ENCODE measurements at places on chromosomes 7 and 10.
A peak's percentile ranks its signal among the peaks of the same experiment; 100 is the strongest.

DNA sequence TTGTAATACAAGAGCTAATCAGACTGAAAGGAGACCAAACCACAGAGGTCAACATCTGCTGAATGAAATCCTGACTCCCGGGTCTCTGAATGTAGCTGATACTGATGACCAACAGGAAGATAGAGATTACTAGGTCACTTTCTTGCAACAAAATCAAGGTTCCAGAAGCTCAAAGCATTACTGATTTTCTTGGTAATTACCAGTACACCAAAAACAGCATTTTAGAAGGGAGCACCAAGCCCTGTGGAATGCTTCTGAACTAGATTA lies 177.7 kb downstream of the SLC25A13 start:
- DNase-seq, result no peak

DNA sequence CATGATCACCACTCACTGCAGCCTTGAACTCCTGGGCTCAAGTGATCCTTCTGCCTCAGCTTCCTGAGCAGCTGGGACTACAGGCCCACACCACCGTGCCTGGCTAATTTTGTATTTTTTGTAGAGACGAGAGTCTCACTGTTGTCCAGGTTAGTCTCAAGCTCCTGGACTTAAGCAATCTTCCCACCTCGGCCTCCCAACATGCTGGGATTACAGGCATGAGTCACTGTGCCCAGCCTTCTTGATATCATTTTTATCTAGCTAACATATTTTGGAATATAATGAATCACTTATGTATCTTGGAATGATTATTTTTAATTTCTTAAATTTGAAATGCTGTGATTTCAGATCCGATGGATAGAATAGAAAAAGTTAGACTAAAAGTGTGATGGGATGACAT lies 18.4 kb downstream of the ARL4A start:
- no peak for DNase-seq

GRCh38 chr10:33323721-33324120 lies 10.7 kb downstream of the NRP1 start:
- DNase-seq, result no peak

GRCh38 chr7:13946181-13946580 lies 43.3 kb downstream of the ETV1 start:
- DNase-seq, result peak; percentile 57

DNA sequence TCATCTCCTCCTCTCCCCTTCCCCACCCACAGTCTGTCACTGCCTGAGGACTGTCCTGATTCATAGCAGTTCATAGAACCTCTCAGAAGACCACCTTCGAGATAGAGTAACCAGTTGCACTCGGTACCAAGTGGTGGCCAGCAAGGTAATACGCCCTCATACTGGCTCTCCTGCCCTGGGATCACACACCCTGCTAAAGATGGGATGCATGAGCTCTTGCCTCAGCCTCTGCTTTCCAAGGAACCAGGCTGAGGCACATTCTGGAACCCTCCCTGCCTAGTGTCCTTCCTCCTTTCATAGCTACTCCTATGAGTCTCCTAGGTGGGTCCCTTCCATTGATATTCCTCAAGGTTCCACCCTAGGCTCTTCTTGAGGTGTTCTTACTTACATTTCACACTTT lies 15.5 kb downstream of the CFAP43 start:
- no peak for DNase-seq

GRCh38 chr7:81687062-81687461 lies 82.8 kb downstream of the HGF start:
- no peak for DNase-seq

- no peak for DNase-seq
Measured at GRCh38 chr10:34895977-34896376, 80.9 kb upstream of the PARD3 start.

DNA sequence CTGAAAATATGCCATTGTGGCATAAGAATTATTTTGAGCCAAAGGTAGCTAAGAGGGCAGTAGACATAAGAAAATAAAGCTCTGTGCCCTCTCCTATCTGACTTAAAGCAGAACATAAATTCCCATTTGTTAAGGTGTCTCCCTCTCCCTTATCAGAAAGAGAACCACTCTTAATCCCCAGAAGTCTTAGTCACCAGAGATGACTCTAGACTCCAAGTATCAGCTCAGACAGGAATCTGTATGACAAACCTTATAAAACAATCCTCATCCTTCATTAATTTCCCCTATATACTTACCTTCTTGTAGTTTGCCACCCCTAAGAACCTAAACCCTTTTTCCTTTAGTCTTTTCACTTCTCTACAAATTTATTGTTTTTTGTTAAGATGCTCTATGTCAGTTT lies 21.8 kb upstream of the PIP4K2A start:
- DNase-seq, result no peak

- no peak for DNase-seq
Measured at GRCh38 chr10:118925404-118926071, 104.0 kb upstream of the NANOS1 start.

DNA sequence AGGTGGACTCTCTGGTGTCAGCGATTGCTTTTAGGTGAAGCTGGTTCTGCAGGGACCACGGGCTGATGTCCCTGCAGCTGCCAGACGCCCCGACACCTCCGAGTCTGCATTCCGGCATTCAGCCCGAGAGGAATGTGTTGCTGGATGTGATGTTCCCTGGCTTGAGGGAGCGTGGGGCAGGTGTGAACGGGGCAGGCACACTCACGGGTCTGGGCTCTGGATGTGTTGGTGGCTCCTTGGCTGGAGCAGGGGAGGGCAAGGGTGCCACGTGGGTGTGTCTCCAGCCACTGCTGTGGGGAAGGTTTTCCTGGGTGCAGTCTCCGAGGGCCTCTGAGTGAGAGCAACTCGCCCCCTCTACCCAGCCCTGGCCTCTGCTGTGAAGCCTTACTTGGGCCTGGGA lies 140.5 kb downstream of the CAMK1D start:
- no peak for DNase-seq

GRCh38 chr7:147413557-147413870 lies 1177.1 kb upstream of the C7orf33 start:
- DNase-seq, result peak; percentile 11

GRCh38 chr10:69217119-69217754 lies 2.9 kb upstream of the HKDC1 start:
- peak; percentile 91 for DNase-seq

DNA sequence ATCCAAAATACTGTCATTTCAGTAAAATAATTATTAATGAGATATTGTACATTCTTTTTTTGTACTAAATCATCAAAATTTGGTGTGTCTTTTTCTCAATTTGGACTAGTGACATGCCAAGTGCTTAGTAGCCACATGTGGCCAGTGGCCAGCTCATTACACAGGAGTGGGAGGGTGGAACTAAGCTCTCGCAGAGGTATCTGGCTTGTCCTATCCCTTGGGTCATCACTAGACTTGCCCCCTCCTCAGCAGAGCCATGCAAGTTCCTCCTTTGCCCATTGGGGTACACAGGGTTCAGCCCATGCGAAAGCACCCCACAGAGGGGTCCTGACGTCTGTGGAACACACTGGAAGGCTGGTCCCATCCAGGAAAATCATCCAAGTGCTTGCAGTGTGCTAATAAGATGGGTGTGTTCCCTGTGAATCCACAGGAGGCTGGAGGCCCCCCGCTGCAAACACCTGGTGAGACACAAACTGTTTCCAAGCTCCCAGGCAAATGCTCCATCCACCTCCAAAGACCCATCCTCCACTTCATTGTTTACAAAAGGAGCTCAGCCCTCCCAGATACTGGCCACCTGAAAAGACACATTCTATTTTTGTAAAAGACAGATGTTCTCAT lies 1.3 kb downstream of the ARHGAP22 start:
- no peak for DNase-seq

GRCh38 chr7:108604307-108605077 lies 34.8 kb downstream of the DNAJB9 start:
- DNase-seq, result no peak

DNA sequence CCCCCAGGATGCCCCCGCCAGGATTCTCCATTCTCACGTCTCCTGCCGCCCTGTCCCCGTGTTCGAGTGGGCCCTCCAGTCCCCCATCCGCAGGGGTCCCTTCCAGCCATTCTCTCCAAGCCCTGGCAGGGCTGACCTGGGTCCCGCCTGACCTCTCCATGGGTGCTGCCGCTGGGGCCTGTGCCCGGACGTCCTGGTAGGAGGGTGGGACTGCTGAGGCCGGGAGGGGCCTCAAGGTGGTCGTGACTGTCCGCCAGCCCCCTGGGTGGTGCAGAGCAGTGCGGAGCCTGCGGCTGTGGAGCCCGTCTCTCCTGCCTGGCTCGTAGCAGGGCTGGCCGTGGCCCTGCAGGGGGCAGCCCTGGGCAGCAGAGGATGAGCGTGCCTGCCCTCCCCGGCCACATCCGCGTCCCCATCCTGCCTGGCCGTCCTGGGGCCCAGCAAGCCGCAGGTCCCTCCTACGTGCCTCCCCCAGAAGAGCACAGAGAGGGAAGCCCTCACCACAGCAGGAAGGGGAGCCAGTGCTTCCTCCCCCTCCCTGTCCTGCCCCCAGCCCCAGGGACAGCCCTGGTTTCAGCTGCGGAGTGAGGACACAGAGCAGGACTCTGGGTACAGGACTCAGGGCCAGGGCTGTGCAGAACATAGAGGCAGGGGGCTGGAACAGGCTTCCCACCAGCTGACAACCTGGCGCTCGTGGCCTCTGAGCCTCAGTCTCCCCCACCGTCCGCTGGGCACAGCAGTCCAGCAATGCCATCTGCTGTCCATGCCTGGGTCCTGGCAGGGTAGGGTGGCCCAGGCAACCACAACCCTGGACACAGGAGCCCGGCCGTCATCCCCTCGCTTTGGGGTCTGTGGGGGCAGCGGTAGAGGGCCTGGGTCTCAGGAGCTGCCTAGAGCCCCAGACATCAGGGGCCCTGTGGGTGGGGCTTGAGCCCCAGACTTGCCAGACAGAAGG lies 1.5 kb upstream of the GRIFIN start:
- peak; percentile 59 for DNase-seq

DNA sequence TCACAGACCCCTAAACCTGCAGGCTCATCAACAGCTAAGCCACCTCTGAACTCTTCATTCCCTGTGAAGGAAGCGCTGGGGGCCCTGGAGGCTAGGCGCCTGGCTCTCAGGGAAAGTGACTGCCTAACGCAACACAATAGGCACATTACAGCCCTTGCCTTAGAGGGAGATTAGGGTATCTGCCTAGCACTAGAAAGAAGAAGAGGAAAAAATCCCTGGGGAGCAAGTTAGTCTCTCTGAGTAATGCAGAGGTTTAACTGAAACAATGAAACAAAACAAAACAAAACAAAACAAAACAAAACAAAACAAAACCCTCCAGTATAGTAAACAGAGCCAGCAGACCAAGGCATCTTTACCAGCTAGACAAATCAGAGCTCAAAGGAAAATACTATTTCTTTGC lies 2.6 kb downstream of the ZNF777 start:
- no peak for DNase-seq

DNA sequence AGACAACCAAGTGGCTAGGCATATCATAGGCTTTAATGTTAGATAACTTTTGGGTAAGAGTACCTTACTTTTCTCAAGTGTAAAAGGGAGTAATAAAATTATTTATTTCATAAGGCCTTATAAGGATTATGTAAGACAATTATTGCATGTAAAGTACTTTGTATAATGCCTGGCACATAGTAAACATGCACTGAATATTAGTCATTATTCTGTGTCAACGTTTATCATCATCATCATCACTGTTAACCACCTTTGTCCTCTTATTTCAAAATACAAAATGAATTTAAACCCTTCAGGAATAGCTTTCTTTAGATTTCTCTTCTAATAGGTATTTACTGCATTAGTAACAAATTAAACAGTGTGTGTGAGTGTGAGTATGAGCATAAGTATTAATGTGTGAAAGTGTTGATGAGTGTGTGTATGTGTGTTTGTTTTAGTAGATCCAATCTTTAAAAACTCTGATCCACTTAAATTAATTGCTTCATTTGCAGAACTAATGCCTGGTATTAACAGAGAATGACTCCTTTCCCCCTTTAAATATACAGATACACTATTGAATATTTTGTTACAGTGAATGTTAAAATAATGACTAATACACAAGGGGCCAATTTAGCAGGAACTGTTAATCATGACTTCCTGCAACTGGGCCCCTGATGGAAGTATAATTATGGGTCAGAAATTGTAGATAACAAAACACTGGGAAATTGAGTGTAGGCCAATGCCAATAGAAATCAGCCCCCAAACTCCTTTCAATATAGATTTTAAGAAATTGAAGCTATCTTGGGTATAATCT lies 213.3 kb upstream of the FZD8 start:
- DNase-seq, result peak; percentile 27

GRCh38 chr10:51786684-51787035 lies 87.3 kb upstream of the CSTF2T start:
- no peak for DNase-seq

DNA sequence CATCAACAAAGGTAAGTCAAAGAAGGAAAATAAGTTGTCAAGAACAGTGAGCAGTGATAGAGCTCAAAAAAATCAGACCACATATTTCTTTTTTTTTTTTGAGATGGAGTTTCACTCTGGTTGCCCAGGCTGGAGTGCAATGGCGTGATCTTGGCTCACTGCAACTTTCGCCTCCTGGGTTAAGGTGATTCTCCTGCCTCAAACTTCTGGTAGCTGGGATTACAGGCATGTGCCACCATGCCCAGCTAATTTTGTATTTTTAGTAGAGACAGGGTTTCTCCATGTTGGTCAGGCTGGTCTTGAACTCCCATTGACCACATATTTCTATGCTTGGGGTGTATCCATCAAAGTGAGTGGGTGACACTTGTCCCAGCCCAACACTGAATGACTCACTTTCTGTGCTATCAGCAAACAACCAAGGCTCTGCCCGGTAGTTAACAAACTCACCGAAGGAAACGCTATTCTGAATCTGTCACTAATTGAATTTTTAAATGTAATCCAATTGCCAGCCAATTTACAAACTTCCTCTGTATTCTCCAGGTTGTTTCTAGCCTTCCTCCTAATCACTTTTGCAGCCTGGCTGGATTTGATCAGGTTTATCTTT lies 19.6 kb upstream of the SMNDC1 start:
- DNase-seq, result no peak

DNA sequence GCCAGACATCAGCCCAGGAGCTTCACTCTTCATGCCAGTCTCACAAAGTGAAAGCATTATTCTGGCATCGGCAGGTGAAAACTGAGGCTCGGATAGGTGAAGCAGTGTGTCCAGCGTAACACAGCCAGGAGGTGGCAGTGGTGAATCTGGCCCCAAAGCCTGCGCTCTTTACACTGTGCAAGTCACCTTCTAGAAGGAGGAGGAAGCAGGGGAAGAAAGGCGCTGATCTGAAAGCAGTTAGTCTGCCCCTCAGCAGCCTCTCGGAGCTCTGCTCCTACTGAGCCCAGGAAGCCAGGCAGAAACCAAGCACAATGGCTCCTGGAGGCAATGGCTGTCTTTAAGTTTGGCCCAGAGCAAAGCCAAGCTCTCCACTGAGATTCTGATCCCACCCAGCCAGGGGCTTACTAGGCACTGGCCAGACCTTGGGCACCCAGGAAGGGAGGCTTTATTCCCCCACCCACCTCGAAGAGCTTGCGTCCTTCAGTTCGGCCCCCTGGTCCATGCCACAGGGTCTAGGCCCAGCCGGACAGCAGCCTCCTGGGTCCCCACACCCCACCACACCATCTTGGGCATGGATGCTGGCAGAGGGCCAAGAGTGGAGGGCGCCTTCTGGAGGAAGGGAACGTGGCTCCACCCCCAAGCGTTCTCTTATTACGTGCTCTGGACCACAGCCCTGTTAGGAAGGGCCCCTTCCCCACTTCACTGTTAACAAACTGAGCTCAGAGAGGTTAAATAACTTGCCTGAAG lies 104.5 kb downstream of the GRID1 start:
- no peak for DNase-seq
